ENCODE measurements at places on chromosomes 6 and 20.

GRCh38 chr6:13539572-13539971 lies 34.8 kb upstream of the SIRT5 start:
- H3K4me1 ChIP-seq: no peaks in the 10 kb centered on the region
- H3K4me3 ChIP-seq: no peak overlapping the region
- H3K27ac ChIP-seq: no peak overlapping the region
- no peaks in the 10 kb centered on the region for H3K36me3 ChIP-seq
- H3K27me3 ChIP-seq: no peaks in the 10 kb centered on the region
- no peak for DNase-seq

- H3K4me3 ChIP-seq: no peak overlapping the region
- DNase-seq: no peak
- H3K4me1 ChIP-seq: peaks cover 29% of the 10 kb centered on the region
- H3K27me3 ChIP-seq: no peaks in the 10 kb centered on the region
- H3K36me3 ChIP-seq: no peaks in the 10 kb centered on the region
These were observed 56.0 kb upstream of the TAB2 start for GRCh38 chr6:149261364-149262040.

GRCh38 chr6:132144456-132144855 lies 193.3 kb upstream of the CCN2 start:
- H3K4me1 ChIP-seq: no peaks in the 10 kb centered on the region
- no peaks in the 10 kb centered on the region for H3K36me3 ChIP-seq
- no peak for DNase-seq

DNA sequence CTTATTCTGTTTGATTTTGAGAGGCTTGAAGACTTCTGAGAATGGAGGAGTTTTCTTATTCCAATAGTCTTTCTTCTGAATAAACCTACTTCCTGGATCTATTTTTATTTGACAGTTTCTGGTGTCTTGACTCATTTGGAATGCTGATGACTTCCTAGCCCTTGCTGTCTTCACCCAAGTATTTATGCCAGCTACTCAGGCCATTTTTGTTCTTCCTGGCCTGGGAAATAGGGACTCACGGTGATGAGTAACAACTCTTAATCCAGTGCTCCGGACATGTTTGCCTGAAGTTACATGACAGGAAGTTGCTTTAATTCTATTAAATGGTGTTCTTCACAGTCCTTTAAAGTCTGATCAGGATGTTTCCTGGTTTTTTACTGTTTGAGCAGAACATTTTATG lies 272.1 kb upstream of the EYS start:
- DNase-seq: no peak
- no peaks in the 10 kb centered on the region for H3K4me1 ChIP-seq
- H3K4me3 ChIP-seq: no peak overlapping the region
- H3K36me3 ChIP-seq: no peaks in the 10 kb centered on the region

Data from CD8-positive, alpha-beta memory T cell (primary cell).